Smooth muscle cell of the brain vasculature (primary cell): ENCODE measurements at places on chromosomes 11 and 22.
A peak's percentile ranks its signal among the peaks of the same experiment; 100 is the strongest.

DNA sequence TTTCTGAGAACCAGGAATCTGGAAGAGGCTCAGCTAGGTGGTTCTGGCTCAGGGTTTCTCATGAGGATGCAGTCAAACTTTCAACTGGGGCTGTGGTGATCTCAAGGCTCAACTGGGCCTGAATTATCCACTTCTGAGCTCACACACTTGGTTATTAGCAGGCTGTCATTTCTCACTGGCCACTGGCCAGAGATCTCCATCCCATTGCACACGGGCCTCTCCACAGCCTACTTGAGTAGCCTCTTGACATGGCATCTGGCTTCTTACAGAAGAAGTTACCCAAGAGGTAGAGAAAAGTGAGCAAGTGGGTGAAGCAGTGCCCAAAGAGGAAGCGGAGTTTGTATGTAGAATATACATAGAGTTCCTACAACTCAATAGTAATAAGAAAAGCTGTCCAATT, 16.0 kb downstream of the CALCA start:
- no peak for DNase-seq

- DNase-seq = no peak
Measured at GRCh38 chr22:43442386-43443151, 30.8 kb downstream of the MPPED1 start.

GRCh38 chr22:30326255-30326705, 461 bp downstream of the TBC1D10A start:
- no peak for DNase-seq

DNA sequence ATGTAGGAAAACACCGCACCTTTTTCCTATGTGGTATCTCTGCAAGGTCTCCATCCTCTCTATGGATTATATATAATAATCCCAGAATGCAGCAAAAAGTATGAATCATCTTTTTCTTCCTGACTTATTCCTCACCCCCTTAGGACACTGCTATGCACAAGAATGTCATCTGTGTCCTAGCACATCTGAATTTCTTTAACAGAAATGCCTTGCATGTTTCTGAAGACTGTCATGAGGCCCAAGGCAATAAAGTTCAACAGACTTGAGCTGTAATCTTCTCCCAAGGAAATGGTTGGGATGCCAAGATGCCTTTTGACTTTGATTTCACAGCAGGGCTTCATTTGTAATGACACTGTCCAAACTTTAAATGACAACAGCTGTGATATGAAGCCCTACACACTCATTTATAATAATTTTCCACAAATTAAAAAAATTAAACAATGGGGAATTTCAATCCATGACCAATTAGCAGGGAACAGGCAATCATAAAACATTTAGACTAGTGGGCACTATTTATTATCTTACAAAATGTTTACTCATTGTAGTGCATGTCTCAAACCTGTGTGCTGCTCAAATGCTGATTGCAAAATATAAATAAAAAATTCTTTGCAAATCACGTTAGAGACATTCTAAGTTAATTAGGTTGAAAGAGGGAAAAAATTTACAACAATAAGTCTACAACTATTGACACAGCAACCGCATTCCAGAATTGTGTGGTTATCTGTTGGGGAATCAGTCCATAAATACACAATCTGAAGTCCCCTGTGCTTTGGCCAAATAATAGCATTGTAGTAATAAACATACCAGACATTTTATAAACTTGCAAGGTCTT, 242.3 kb downstream of the SWAP70 start:
- DNase-seq = peak; percentile 35
